ENCODE measurements at places on chromosomes 5 and 9.

DNA sequence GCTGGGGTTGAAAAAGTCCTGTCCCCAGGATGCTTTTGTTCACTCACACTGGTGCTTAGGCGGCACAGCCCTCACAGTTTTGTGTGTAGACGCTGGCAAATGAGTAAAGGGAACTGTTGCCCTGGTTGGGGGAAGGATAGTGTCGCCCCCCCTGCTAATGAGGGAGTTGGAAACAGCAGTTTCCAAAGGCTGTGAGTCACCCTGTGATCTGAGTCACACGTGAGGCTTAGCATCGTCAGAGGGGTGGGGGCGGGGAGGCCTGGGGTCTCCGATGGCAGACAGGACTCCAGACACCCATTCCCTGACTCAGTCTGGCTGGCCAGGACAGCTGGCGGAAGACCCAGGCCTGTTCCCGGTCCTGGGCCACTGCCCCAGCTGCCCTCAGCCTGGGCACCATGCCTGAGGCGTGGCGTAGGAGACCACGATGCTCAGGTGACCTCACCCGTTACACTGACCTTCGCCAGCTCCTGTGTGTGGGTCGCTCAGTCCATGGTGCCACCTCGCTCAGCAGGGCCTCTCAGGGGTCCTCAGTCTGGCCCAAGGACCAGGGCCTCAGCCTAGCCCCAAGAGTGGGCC, 2.9 kb downstream of the DNAJB5 start:
- DNase-seq: peak; percentile 59

GRCh38 chr5:152113401-152113800, 188.8 kb upstream of the GLRA1 start:
- no peak for DNase-seq

DNA sequence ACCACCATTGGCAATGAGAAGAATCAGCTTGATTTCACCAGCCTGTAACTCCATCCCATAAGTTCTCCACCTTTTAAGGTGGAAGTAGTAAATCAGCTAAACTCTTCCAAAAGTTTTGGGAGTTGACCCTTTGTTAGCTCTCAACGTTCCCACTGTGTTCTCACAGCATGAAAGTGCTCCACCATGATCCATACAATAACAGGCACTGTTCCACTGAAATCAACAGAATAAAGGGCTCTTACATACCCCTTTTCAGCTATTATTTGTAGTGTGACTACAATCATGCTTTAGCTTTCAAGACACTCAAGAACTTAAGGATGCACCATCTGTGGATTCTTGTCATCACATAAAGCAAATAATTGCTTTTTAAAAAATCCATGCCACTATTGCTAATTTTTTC, 81.6 kb downstream of the PPP2R2B start:
- no peak for DNase-seq

- no peak for DNase-seq
These were observed 8.4 kb upstream of the RIC1 start for GRCh38 chr9:5620494-5620893.

DNA sequence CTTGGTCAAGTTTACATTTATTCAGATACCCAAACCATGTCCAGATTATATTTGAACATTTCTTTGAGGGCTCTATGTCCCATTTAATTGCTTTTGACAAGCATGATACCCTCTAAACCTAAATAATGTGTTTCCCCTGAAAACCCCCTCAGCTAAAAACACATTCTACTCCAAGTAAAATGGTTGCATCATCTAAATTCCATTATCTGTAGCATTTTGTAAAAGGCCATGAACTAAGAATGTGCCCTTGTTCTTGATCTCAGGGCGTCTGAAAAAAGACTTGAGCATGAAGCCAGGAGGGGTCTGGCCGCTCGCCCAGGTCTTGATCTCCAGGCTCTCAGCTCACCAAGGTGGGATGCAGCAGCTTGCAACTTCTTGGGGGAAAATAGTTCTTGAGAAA, 53.5 kb upstream of the ERCC6L2 start:
- DNase-seq: no peak

DNA sequence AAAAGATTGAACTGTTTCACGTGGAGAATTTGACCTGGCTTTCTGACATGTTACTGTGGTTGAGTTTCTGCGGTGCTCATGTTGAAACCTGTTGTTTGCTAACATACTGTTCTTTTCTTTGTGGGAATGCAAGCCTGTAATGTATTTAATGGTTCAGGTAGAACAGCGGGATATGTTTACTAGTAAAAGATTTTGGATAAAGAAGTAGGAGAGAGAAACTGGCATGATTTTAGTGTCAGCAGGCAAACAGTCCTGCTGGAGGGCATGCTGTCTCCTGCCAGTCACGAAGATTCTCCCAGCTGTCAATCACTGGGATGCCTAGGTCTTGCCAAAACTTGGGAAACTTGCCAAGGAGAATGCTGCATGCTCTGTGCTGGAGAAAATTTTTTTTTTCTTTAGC, 263.5 kb downstream of the TAF11L14 start:
- no peak for DNase-seq

- DNase-seq: no peak
These were observed 20.9 kb upstream of the COMMD10 start for GRCh38 chr5:116063950-116064349.

GRCh38 chr9:31377358-31377757, 1007.1 kb upstream of the ACO1 start:
- no peak for DNase-seq

- DNase-seq: no peak
These were observed 250.5 kb downstream of the KCNN2 start for GRCh38 chr5:114612406-114612805.

DNA sequence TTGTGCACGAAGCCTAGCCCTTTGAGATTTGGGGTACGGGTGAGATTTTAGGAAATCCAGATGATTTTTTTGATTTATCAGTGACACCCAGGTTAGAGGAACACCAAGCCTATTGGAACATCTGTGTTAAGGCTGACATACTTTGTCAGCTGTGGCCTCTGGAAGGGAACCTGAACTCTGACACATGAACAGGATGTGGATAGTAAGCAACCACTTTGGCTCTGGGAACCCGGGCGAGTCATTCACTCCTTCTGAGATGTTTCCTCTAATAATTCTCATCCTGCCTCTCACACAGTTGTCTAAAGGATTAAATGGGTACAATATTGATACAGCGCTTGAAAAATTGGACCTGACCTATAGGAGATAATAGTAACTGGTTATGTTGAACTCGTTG, 67.8 kb downstream of the FGF1 start:
- DNase-seq: no peak

DNA sequence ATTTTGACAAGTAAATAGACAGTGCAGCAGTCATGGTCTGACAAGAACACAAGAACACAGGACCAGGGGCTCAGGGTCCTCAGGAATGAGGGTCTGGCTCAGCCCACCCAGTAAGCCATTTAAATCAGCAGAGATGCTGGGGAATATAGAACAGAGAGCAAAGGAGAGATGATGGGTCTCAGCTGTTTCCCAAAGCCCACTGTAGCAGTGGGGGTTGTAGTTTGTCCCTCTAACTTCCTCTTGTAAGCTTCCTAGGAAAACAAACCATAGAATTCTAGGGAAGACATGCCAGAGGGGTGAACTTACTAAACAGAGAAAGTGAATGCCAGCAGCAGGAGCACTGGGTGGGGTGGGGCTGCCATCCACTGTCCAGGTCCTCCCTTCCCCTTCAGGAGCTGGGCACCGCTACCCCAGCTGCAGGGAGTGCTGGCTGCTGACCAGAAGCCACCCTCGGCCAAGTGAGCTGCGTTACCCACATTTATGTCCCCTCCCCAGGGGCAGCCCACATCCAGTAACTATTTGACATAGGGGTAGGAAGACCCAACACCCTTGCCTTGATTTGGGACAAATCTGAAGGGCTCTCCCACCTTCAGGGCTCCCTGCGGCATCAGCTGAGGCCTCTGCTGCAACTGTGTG, 41.6 kb downstream of the GABBR2 start:
- no peak for DNase-seq

GRCh38 chr5:63101870-63102269, 523.3 kb downstream of the LRRC70 start:
- no peak for DNase-seq

DNA sequence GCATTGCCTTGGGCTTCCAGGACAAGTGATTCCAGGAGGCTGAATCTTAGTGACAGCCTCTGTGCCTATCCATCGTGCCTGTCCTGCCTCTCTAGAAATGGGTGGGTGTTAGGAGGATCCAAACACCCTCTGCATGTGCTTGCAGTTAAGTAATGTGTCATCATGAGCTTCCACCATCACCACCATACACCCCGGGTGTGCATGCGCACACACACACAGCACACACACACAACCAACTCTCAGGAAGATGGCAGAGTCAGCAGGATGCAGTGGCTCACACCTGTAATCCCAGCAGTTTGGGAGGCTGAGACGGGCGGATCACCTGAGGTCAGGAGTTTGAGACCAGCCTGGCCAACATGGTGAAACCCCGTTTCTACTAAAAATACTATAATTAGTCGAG, 22.8 kb upstream of the CERCAM start:
- DNase-seq: no peak

DNA sequence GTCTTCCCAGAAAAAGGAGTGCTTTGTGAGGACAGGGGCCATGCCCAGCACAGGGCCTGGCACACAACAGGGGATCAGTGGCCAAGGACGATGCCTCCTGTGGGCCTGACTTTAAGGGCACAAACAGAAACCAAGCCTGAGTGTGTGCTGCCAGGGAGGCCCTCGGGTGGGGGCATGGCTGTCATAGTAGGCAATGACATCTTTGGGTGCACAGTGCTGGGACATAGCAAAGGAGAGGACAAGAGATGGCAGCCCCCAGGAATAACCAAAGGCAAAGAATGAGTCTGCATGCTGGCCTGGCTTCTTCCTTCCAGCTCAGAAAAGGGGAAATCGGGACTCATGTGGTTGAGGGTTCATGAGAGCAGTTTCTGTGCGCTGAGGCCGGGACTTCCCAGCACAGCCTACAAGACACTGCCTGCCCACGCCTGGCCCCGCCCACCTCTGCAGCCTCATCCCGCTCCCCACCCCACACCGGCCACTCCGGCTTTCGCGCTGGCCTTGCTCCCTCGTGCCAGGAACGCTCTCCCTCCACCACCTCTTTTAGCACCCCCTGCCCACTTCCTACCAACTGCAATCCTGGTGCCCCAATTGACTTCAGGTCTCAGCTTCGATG, 13.8 kb upstream of the LHX2 start:
- no peak for DNase-seq

DNA sequence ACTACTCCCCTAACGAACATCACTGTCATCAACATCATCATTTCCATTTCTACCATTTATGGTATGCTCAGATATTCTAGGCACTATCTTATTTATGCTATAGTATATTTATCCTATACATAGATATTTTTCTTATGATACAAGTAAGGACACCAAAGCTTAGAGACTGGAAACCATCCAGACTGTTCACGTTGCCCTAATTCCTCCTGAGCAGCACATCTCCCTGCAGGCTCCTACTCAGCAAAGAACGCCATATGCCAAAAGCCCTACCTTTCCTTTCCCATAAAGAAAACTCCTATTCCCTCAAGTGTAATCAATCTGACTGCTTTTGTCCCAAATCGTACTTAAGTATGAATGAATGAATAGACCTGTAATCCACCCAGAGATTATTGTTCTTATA, 247.0 kb downstream of the PRELID2 start:
- no peak for DNase-seq

DNA sequence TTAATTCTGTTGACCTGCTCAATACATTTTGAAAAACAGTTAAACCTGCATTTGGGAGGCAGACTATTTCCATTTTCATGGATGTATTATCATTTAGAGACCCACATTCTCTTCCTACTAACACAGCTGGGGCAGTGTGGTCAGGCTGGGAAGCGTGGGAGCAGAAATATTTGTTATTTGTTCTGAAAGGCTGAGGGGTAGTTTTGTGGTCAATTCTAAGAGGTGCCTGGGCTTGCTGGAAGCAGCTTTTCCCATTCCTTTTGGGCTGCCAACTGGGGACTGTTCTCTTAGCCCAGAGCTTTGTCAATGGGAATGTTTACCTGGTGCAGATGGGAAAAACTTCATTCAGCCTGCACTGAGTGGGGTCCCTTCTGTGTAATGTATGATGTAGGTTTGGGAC, 171.4 kb upstream of the DAP start:
- no peak for DNase-seq

DNA sequence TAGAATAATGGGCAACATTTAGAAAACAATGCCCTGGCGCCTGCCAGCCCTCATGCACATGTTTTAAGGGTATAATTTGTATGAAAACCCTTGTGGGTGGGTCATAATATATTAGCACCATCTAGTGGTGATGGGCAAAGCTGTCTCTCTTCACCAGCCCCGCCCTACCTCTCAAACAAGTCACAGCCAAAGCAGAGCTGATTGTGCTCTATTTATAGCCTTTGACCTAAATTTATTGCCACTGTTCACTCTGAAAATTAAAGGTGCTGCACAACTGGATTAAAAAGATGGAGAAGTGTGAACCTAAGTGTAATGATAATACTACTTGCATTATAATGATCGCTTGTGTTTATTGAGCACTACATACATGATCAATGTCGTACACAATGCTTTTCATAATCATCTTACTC, 131.9 kb upstream of the ANKH start:
- DNase-seq: no peak

GRCh38 chr5:1484730-1485578, 38.8 kb downstream of the LPCAT1 start:
- DNase-seq: no peak

DNA sequence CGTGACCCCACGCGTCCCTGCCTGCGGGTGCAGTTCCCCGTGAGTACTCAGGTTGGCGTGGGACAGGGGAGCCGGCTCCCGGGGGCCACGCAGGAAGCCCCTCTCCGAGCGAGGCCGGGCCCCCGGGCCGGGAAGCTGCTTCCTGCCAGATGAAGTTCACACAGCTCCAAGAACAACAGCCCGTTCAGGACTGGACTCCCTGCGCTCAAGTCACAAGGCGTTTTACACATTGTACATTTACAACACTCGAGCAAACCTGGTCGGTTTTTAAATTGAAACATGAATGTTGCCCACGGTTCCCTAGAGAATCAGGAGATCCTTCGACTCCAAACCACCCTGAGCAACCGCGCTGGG, 22.4 kb downstream of the SLC9A3 start:
- DNase-seq: no peak

- no peak for DNase-seq
These were observed 61.2 kb upstream of the MAP1B start for GRCh38 chr5:72046106-72046505.

- no peak for DNase-seq
These were observed 18.2 kb upstream of the CACFD1 start for GRCh38 chr9:133441571-133441970.
